ENCODE measurements at places on chromosomes 6 and 20.

DNA sequence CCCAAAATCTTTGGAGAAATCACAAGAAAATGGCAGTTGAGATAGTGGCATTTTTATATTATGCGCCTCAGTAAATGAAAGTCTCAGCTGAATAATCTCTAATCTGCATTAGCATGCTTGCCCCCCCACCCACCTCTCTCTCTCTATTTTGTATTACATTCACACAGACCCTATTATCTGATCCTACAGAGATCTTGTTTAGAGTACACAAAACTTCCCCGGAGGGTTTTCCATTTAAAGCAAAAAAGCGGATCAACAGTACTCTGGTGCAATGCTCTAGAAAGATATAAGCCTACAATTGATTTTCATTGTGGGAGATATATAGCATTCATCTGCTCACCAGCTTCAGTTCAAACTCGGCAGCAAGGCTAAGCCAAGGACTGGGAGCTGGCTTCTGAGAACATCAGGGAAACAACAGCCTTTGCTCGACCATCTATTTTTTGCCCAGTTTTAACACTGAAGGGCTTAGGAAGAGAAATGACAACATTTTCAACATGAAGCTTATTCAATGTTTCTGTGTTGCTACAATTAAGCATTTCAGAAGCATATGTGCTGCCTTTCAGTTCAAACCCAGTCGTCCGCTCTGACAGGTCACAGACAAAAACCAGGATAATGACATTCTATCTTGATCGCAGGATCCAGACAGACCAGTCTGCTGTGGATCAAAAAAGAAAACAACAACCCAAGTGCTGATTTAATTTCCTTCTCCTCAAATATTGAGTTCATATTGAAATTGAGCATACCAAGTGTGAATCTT, 137.6 kb upstream of the ATXN1 start:
- no peak for DNase-seq

GRCh38 chr20:1375515-1375914, 17.3 kb downstream of the FKBP1A start:
- no peak for DNase-seq

GRCh38 chr6:157724960-157725741, 97.9 kb upstream of the SNX9 start:
- peak; percentile 82 for DNase-seq

DNA sequence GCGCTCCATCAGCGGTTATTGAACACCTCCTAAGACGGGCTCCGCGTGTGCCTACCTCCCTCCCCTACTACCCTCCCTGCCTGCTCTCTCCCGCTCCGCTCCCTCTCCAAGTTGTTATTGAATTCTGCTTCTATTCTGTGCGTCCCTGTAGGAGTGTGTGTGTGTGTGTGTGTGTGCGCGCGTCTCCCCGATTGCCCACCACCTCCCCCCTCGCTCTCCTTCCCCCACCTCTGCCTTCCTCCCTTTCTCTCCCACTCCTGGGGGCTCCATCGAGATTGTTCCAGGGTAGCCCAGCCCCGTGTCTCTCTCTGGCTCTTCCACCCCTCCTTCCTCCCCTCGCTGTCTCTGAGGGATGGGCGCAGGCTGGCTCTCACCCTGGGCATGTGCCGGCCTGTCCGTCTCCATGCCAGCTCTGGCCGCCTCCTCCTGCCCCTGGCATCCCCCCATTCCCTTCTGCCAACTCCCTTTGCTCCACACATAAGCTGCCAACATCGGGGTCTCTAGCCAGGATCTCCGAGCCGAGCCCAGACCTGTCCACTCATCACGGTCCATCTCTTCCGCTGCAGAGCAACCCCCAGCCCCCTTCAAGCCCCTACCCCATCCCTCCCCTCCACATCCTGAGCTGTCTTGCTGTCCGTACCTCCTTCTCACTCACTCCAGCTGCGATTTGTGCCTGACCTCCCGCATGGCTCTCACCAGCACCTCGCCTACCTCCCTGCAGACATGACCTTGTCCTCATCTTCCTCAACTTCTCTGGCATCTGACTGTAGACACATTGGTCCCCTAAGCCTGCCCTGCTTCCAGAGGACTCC, 68.5 kb downstream of the SRC start:
- no peak for DNase-seq

DNA sequence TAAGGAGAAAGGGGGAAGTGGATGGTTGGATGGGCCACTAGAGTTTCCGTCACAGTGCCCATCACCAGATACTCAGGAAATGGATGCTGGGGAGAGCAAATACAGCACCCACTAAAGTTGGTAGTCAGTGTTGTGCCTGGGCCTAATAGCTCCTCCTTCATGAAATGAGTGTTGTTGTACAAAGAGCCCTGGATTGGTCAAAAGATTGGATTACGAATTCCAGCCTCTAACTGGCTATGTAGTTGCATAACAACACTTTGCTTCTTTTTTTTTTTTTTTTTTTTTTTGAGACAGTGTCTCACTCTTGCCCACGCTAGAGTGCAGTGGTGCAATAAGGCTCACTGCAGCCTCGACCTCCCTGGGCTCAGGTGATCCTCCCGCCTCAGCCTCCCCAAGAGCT, 27.4 kb downstream of the KCNG1 start:
- DNase-seq, result no peak

GRCh38 chr20:3190681-3191111, 13.8 kb downstream of the DDRGK1 start:
- no peak for DNase-seq

DNA sequence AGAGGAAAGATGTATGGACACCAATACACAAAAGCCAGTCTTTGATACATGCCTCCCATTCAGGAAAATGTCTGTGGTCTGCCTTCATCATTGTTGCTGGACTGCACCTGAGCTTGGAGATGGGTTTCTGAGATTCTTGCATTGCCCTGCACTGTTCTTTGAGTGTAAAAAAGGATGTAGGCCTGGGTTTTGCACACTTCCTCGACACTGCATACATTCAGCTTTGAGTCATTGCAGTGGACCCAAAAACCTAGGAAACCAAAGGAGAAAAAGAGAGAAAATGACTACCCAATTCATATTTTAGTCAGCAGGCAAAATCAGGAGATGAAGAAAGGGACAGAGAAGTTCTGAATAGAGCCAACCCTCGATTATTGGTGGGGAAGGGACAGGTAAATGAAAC, 9.0 kb downstream of the TOMM6 start:
- no peak for DNase-seq

GRCh38 chr6:114471450-114471849, 128.6 kb upstream of the HS3ST5 start:
- DNase-seq, result no peak

DNA sequence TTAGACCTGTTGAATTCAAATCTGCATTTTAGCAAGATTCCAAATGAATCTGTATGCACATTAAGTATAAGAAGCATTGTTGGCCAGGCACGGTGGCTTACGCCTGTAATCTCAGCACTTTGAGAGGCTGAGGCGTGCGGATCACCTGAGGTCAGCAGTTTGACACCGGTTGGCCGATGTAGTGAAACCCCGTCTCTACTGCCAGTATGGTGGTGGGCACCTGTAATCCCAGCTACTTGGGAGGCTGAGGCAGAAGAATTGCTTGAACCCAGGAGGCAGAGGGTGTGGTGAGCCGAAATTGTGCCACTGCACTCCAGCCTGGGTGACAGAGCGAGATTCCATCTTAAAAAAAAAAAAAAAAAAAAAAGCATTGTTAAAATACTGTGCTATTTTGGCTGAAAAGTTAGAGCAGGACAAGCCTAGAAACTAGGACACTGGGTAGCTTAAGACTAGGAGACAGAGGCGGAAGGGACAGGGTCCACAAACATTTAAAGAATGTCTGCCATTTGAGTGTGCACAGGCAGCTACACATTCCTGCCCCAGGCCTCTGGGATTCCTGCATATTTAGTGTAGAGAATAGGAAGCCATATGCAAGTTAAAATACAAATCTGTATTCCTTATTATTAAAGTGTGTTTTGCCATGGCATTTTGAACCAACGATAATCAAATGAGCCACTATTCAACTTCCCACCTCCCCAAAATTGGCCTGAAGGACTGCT, 45.1 kb upstream of the EEF1A1 start:
- DNase-seq, result no peak

DNA sequence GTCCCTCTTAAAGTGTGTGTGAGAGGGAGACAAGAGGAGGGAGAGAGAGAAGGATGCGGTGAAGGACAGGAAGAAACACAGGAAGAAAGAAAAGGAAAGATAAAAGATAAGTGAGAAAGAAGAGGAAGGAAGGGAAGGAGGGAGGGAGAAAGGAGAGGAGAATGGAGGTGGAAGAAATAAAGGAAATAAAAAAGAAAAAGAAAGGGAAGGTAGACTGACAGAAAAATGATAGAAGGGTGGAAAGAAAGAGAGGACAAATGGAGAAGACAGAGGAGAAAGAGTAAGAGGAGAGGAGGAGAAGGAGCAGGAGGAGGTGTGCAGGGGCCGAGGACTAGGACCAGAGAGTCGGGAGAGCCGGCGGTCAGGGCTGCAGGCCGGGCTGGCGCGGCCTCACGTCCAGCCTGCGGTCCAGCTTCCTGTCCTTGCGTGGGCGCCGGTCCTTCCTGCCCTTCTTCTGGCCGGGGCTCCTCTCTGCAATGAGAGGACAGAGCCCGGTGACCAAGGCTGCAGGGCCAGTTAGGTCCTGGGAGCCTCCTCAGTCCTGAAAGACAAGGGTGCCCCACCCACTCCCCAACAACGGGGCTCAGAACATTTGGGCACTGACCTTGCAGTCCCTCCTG, 42.0 kb downstream of the RSPO4 start:
- DNase-seq, result no peak

DNA sequence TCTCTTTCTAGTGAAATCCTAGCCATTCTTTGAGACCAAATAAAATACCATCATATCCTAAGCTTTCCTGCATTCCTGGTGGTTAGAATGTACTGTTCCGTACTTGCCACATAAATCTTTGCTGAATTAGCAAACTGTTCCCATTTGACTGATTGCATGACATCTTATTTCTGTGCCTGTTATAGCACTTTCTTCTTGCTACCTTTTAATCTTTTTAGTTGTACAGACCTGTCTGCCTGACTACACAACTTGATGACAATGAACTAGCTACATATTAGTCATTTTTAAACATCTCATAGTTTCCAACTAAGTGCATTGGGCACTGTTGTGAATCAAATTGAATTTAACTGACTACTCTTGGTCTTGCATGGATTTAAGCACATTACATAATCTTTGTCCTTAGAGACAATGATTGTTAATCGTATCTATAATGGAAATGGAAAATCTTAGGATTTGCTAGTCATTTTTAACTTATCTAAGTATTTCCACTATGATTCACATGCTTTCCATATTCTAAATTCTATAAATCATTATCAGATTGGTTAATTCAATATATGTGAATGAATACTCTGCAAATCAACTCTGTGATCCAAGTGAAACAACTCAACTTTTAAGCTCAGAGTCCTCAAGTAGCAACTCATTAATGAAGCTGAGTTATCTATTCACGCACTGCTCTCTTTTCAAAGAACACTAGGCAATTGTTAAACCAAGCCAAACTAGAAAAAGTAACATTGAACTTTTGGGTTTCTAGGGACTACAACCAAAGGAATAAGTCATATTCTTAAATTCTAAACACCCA, 109.0 kb downstream of the TNFRSF21 start:
- DNase-seq, result no peak

- no peak for DNase-seq
Observed at GRCh38 chr20:40678286-40678875, 10.7 kb downstream of the MAFB start.

GRCh38 chr20:63241272-63241671, 5.6 kb downstream of the BIRC7 start:
- no peak for DNase-seq

- no peak for DNase-seq
Observed at GRCh38 chr20:35339007-35339406, 46.8 kb upstream of the FAM83C start.

- no peak for DNase-seq
Observed at GRCh38 chr20:13611611-13612125, 27.1 kb downstream of the TASP1 start.

GRCh38 chr6:109411034-109411433, 28.8 kb upstream of the CD164 start:
- DNase-seq, result no peak

- no peak for DNase-seq
Observed at GRCh38 chr6:27568226-27568897, 95.5 kb upstream of the ZNF184 start.

DNA sequence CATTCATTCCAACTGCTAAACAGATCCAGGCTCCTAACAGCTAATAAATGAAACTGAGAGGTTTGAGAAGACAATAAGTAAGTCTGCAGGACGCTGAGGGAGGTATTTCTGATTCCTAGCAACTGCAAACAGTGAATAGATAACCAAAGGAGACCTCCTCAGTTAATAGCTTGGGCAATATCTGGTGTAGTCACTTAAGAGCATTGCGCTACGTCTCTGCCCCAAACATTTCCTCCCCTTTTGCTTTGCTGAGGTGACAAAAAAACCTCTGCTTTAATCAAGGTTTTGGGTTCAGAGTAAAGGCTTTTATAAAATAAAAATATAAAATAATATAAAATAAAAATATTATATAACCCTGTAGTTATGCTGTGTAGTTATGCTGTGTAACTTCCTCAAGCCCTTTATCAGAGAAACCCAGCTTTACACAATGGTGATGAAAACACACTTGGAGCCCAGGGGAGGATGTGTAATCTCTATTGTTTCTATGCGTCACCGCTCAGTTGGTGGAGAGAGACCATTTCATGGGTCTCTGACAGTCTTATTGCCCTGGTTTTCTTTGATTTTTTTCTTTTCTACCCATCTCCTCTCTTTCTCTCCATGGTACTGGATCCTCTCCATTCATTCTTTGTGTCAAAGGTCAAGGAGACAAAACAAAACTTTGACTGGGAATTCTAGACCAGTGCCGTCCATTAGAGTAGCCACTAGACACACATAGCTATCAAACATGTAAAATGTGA, 18.9 kb upstream of the CALHM5 start:
- DNase-seq, result no peak

DNA sequence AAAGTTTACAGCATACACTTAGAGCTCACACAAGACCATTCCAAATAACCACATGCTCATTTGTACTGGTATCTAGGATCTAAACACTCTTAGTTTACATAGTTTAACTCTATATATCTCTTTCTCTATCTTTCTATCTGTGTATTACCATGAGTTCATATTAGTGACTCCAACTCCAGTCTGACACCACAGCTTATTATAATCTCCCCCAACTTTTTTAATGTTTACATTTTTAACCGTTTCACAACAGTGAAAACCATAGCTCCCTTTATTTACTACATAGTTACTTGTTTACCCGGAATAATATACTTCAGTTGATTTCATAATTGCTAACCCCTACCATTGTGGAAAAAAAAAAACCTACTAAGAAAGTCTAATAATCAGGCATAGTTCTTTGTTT, 362.4 kb upstream of the RGS17 start:
- no peak for DNase-seq

GRCh38 chr6:169975286-169975685, 223.9 kb downstream of the ERMARD start:
- no peak for DNase-seq

- no peak for DNase-seq
Observed at GRCh38 chr6:13338038-13338437, 9.7 kb upstream of the TBC1D7 start.
